ENCODE measurements at places on chromosomes 6 and 20.
A peak's percentile ranks its signal among the peaks of the same experiment; 100 is the strongest.

DNA sequence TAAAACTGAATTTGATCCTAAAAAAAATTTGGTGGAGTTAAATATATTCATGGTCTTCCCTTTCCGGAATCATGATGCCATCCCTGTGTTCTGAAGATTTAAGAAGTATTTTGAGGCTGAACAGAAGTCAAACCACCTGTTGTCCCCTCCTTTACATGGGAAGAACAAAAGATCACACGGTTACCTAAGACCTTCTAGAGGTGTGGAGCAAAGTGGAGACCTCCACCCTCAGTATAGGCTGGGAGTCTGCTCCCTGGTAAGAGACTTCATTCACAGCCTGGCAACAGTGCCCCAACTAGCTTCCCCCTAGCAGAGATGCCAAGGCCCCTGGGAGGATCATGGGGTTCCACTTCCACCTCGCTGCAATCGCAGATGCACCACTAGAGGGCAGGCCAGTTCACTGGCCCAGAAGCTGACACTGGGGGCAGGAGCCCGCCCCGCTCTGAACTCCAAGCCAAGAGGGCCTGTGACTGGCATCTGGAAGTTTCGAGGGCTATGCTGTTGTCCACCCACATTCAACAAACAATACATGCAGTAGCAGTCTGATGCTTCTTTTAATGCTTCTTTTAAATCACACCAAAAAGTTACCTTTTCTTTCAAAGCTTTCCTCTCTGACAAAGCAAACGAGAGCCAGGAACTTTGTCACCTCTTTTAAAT, 19.5 kb upstream of the UBE2J1 start:
- DNase-seq = no peak

- no peak for DNase-seq
Measured at GRCh38 chr20:58251979-58252591, 23.6 kb upstream of the ANKRD60 start.

- no peak for DNase-seq
Measured at GRCh38 chr20:24782301-24782700, 166.8 kb upstream of the CST7 start.

DNA sequence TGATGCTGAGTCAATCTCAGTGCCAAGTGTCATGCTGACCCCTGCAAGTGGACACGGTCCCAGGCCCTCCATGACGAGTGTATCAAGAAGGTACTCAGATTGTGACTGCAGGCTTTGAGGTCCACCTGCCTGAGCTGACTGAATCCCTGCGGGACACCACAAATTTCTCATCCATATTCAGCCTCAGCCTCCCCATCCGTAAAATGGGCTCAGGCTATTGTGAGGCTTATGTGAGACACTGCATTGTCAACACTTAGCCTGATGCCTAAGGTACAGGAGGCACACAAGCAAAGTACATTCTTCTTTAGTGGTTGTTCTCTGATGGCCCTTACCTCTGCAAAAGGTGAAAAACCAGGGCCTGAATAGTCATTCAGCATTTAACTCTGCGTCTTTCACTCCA, 70.4 kb upstream of the NFATC2 start:
- DNase-seq = no peak

GRCh38 chr6:98639089-98639635, 195.2 kb upstream of the POU3F2 start:
- DNase-seq = no peak

DNA sequence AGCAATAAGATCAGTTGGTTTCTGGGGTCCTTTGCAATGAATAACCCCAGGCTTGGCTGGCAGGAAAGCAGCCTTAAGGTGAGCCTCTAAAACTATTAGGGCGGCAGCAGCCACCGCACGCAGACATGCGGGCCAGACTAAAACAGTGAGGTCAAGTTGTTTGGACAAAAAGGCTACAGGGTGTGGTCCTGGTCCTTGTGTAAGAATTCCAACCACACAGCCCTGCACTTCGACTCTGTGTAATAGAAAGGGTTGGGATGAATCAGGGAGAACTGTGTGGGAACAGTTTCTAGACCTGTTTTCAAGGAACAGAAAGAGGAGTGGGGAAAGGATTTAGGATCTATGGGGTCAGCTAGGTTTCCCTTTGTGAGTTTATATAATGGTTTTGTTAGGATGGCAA, 237.6 kb downstream of the SMOC2 start:
- no peak for DNase-seq

DNA sequence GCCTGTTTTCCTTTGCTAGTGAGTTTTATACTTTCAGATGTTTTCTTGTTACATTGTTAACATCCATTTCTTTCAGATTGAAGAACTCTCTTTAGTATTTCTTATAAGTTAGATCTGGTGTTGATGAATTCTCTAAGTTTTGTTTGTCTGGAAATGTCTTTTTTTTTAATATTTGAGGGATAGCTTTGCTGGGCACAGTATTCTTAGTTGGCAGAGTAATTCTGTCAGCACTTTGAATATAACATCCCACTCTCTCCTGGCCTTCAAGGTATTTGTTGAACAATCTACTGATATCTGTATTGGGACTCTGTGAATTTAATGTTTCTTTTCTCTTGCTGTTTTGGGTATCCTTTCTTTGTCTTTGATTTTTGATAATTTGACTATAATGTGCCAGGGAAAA, 79.4 kb upstream of the UST start:
- DNase-seq = no peak

- peak; percentile 48 for DNase-seq
Measured at GRCh38 chr6:31493875-31494694, 3.9 kb upstream of the MICB start.

- no peak for DNase-seq
Measured at GRCh38 chr6:345747-346385, 45.7 kb upstream of the IRF4 start.

GRCh38 chr6:53605543-53606235, 59.9 kb downstream of the KLHL31 start:
- no peak for DNase-seq

DNA sequence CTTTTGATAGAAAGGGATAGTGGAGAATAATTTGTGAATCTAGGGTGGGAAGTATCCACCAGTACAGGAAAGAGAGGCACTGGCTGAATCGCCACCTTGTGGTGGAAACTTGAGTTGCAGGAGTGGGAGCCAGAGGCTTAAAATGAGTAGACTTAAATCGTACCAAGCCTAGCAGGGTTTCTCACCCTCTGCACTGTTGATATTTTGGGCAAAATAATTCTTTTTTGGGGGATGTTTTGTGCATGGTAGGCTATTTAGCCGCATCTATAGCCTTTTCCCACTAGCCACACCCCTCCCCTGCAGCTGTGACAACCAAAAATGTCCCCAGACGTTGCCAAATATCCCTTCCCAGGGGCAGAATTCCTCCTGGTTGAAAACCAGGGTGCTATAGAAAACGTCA, 119.1 kb downstream of the DHX35 start:
- DNase-seq = peak; percentile 55

DNA sequence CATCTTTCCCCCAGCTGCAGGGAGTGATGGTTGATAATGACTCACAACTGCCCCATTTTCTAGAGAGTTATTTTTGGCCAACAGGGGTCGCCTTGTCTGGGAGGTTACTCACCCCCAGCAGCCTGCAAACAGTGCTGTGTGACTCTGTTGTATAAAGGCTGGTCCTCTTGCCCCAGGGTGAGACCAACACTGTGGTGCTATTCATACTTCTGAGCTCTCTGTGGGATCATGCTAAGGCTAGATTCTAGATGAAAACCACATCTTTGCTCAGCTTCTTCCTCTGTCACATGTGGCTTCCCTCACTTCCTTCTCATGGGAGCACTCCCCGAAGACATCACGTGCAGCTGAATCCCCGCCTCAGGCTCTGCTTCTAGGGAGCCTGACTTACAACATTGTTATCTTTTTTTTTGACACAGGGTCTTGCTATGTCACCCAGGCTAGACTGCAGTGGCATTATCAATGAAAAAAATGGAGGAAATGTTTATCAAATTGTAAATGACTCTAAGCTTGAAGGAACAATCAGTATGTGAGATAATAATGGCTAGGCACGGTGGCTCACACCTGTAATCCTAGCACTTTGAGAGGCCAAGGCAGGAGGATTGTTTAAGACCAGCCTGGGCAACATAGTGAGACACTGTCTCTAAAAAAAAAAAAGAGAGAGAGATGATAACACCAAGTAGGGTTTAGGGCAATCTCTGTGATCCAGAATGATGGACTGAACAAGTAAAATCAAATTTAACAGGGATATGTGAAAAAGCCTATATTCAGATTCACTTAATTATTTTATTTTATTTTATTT, 55.7 kb upstream of the SLC23A2 start:
- no peak for DNase-seq

GRCh38 chr20:34531608-34532265, 15.5 kb downstream of the DYNLRB1 start:
- no peak for DNase-seq

DNA sequence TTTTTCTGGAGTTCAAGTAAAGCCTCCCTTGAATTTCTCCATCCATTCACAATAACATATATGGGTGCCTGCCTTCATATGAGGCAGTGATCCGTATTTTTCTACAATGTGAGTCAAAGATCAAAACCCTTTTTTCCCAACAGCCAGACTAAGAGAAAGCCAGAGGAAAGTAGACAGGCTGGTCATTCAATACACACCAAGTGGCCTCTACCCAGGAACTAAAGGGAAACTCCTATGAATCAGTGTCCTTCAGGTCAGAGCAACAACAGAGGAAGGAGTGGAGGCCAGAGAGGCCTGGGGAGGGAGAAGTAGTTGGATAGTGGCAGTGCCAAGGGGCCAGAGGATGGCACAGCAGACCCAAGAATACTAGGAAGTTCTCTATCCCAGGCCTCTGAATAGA, 23.8 kb downstream of the SIM1 start:
- no peak for DNase-seq

- no peak for DNase-seq
Measured at GRCh38 chr20:59322081-59322480, 21.7 kb downstream of the EDN3 start.

DNA sequence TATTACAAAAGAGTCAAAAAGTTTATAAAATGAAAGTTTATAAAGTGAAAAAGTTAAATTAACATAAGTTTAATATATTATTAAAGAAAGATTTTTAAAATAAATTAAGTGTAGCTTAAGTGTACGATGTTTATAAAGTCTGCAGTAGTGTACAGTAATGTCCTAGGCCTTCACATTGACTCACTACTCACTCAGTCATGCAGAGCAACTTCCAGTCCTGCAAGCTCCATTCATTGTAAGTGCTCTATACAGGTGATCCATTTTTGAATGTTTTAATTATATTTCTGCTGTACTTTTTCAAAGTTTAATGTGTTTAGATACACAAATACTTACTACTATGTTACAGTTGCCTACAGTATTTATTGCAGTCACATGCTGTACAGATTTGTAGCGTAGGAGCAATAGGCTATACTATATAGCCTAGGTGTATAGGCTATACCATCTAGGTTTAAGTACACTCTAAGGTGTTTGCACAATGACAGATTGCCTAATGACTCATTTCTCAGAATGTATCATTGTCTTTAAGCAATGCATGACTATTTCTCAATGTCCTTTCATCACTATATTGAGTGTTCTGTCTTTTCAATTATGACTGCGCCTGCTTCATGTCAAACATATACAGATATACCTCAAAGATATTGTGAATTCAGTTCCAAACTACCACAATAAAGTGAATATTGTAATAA, 1110.3 kb upstream of the MAP3K7 start:
- DNase-seq = no peak

DNA sequence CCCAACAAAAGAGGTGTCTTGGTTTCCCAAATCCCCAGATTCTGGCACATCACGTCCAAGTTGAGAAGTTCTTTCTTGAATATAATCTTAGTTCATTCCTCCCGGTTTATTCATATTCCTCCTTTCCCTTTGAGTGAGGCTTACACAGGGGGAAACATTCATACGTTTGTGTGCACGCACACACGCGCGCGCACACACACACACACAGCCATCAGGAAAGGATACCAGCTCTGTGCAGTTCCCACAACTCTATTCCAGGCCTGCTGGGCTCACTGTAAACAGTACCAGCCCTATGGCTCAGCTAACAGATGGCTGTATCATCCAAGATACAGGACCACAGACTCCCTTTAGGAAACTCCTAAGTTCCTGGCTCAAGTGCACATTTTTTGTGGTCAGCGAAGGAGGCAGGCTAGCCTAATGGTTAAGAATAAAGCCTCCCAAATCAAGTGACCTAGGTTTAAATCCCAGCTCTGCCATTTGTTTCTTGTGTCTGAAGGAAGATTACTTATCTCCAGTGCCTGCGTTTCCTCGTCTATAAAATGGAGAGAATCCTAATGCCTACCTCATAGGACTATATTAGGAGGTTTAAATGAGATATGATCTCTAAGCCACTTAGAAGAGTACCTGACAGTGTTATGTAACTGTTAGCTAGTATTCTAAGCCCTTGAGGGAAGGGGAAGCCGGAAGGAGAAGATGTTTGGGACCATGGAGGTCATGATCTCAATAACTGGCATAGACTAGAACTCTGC, 3.7 kb upstream of the TAF8 start:
- DNase-seq = no peak

DNA sequence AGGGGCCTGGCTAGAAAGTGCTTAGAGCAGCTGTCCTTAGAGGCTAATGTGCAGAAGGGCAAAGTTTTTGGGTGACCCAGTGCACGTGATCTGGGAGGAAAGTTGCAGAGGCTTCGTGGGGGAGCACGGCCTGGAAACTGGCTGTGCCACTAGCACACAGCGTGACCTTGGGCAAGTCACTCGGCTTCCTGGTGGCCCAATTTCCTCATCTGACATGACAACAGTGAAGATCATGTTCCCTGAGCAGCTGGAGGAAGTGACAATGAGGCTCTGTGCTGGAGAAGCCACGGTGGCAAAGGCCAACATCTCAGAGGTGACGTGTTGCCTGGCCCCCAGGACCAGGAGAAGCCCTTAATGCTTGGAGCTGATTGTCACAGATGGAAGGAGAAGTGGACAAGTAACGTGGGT, 99.5 kb downstream of the FOXC1 start:
- DNase-seq = no peak

- DNase-seq = no peak
Measured at GRCh38 chr6:82908661-82909060, 157.0 kb downstream of the UBE3D start.

- DNase-seq = no peak
Measured at GRCh38 chr20:58240471-58240870, 12.0 kb upstream of the ANKRD60 start.
